ENCODE measurements at places on chromosomes 16 and 17. TPM values are rescaled to one million over a fixed set of nuclear protein-coding genes. Genes with fewer than 3 reads are reported as not detected.

- no peak for DNase-seq
Observed at GRCh38 chr17:7809086-7809790, 24.8 kb upstream of the KDM6B start.

Gene SPPL2C
- not detected for total RNA-seq

Gene SOX8
- 0.60 TPM for total RNA-seq

Gene SLC9A5
- total RNA-seq = 0.22 TPM

- DNase-seq = no peak
Observed at GRCh38 chr17:70239391-70239826, 70.1 kb downstream of the KCNJ2 start.

DNA sequence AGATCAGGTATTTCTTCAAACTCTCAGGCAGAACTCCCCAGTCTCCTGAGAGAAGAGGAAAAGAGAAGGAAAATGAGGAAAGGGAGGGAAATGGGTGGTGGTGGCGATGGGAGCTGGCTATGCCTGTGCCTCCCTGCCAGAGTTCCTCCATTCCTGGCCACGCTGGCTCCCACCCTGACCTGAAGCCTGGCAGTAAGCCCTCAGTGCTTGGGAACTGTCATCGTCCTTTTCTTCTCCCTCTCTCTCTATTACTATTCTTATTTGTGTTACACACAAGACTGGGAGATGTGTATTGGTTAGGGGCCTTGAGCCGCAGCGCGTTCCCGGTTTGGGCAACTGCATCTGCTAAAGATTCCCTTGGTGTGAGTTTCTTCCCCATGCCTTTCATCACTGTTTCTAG, 44.6 kb downstream of the GOSR1 start:
- DNase-seq = no peak

Data from lung microvascular endothelial cell (primary cell).